LHCN-M2 (cell line): ENCODE measurements at places on chromosomes 1 and 21. TPM values are rescaled to one million over a fixed set of nuclear protein-coding genes. Genes with fewer than 3 reads are reported as not detected.

Gene MYBPH
- 2.8 and 13.7 TPM in 2 replicates for total RNA-seq

Gene PDZK1
- total RNA-seq = 0.13 and 0.69 TPM in 2 replicates

DNA sequence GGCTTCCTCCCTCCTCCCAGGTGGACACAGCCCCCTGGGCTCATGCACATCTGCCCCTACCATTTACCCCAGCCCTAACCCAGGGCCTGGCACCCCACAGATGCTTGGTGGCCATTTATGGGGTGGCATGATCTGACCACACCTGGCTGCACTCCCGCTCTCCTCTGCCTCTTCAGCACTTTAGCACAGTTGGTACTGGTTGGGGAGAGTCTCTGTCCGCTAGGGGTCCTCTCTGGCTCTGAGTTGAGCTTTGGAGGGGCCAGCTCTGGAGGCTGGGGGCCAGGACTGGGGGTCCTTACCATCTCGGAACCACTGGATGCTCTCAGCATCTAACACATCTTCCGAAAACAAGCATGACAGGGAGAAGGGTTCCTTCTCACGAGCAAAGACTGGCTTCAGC lies 17.4 kb downstream of the MYOM3 start:
- no peak for DNase-seq

Gene RIPK4
- not detected in 2 replicates for total RNA-seq

GRCh38 chr1:201191653-201192260 lies 1.1 kb downstream of the IGFN1 start:
- peak; percentile 93 for DNase-seq

DNA sequence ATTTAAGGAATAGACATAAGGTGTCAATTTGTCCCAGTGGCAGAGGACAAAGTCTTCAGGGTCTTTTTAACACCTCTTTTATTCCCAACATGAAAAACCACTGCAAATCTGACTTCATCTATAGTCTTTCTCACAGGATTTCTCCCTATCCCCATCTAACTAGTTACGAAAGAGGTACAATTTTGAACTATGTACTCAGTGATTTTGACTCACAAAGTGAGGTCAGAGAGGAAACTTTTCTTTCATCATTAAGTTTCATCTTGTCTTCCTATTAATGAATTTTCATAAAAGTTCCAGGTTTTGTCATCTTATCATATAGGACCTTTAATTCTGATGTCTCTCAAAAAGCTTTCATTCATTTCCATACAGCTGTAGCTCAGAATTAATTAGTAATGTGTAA lies 63.3 kb downstream of the ASH1L start:
- peak; percentile 17 for DNase-seq

DNA sequence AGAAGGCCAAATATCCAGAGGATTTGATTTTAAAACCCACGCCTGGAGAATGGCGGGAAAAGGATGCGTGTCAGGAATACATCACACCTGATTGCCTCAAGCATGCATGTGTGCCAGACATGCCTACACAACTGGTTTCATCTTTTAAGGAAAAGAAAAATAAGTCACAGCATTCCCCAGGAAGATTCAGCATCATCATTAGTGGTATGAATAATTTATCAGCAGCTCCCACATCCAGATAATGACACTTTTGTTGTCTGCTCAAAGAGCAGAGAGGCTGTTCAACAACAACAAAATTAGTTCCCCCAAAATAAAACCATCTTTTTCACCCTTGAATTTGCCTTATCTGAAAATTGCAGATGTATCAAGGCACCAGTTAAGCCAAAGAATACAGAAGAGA lies 328.6 kb upstream of the C1orf87 start:
- no peak for DNase-seq

DNA sequence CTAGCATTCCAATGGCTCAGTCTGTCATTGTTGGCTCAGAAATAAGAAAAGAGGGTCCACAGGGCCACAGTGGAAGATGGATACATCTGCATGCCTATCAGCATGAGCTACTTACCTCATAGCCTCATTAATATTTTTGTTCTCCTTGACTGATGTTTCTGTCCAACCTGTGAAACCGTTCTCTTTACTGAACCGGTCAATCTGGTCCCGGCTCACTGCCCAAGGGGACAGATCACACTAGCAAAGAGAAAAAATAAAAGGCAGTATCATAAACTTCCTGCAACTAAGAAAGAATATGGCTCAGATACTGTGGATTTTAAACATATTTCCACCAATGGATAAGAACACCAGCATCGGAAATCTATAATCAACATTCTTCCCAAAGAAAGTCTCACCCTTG lies 4.7 kb downstream of the RAB29 start:
- DNase-seq = no peak

DNA sequence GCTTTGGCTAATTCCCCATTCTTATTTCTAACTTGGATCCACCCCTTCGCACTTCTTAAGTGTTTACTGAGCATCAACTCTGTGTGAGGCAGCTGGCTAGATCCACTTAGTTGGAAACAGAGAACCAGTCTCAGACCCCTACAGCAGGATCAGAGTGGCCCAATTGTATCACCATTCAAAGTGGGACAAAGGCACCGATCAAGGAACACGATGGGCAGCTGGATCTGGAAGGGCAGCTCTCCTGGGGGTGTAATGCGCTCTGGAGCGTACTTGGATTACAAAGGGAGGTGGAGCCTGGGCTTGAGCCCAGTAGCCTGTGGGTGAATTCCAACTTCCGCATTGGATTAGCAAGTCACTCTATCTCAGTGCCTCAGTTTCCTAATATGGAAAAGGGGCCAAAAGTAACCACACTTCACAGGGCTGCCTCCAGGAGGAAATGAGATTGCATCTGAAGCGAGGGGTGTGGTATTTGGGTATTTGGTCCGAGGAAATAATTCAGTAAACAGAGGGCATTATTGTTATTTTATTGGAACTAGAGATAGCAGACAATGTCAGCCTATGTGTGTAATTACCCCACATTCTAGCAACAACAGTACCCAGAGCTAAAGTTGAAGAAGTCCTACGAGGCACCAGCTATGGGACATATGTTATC lies 11.9 kb downstream of the ECE1 start:
- no peak for DNase-seq

GRCh38 chr1:200184196-200184595 lies 156.7 kb downstream of the NR5A2 start:
- peak; percentile 94 for DNase-seq

- DNase-seq = no peak
These were observed 882 bp upstream of the FCAMR start for GRCh38 chr1:206971029-206971655.
